Mononuclear cell (primary cell): ENCODE measurements at places on chromosomes 13 and 19. TPM values are rescaled to one million over a fixed set of nuclear protein-coding genes. Genes with fewer than 3 reads are reported as not detected.

Gene KLK5
- not detected for total RNA-seq

Gene VAV1
- 46.8 TPM for total RNA-seq

Gene RAX2
- total RNA-seq: not detected

Gene CGB3
- not detected for total RNA-seq

Gene PDX1
- total RNA-seq: not detected

Gene AMER2
- total RNA-seq: 0.10 TPM

Gene SLC25A41
- total RNA-seq: not detected
